ENCODE measurements at places on chromosomes 7 and 10. TPM values are rescaled to one million over a fixed set of nuclear protein-coding genes. Genes with fewer than 3 reads are reported as not detected.
A peak's percentile ranks its signal among the peaks of the same experiment; 100 is the strongest.

DNA sequence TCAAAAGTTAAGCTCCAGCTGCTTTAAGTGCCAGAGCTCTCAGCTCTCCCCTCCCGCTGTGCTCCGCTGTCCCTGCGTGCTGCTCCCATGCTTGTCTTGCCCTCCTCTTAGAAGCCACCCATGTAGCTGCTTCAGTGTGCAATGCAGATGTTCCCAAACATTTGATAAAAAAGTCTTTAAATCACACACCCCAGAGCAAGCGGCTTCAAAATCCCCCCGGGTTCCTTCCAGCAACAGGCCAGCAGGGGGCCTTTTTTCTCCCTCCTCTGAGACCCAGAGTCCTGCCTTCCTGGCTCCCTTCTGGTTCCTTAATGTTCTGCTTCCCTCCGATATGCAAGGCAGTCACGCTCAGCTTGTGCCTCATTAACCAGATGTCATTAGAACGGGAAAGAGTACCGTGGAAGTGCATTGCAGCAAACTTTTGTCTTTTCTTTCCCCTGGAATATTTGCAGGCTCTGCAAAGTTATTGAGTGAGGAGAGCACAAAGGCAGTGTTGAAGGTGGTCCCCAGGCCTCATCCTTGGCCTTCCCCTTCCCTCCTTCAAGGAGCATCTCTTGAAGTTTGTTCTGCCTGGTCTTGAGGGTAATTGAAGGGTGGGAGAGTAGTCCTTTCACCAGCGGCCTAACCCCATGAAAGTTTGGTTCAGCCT is 25.5 kb downstream of the LDB3 start:
- DNase-seq, result peak; percentile 65

DNA sequence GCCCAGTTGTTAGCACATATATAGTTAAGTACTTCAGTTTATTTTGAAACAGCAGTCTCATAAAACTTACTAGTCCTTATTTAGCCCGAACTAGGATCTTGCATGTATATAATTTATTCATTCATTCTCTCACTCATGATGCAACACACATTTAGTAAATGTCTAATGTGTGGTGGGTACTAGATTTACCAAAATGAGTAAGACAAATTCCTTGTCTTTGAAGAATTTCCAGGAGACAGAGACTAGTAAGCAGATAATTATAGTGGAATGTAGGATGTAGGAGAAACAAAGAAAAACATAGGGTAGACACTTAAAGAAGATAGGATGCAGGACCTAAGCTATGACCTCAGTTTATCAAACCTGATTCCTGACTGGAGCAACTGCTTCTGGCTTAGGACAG is 120.2 kb upstream of the AMPH start:
- DNase-seq, result no peak

DNA sequence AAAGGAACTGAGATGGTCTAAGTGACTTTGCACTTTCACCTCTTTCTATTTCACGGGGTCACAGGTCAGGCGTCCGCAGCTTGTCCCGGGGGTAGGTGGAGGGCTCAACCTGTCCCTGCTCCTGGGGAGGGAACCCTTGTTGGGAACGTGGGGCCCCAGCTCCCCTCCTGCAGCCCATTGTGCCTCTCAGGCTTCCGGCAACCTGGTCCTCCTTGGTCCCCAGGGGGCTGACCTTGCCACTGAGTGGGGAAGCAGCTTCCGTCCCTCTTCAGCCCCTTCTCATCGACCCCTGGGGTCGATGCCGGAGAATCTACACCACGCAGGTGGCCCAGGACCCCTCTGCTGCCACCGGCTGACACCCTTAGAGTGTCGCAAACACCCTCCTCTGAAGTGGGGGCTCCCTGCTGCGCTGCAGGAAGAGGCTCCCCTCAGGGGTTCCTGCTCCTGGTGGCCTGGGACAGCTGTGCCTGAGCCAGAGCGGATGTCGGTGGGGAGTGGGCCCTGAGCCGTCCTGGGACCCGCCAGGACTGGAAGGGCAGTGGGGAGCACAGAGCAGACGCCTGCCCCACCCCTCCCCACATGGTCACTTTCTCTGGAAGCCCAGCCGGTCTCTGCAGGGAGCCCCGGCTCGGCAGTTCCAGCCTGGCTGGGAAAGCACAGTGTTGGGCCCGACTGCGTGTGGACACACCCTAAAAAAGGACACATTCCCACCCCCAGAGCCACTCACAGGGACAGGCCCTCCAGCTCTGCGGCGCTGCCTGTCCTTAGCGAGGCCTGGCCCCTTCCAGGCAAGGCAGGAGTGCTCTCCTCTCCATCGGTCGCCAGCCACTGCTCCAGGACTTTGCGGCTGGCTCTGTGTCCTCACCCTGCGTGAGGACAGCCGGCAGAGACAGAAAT is 357.5 kb upstream of the SHH start:
- no peak for DNase-seq

DNA sequence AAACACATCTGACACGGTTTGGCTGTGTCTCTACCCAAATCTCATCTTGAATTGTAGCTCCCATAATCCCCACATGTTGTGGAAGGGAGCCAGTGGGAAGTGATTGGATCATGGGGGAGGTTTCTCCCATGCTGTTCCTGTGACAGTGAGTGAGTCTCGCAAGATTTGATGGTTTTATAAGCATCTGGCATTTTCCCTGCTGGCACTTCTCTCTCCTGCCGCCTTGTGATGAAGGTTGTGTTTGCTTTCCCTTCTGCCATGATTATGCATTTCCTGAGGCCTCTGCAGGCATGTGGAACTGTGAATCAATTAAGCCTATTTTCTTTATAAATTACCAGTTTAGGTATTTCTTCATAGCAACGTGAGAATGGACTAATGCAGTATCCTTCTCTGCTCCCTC is 5.9 kb upstream of the HTR5A start:
- DNase-seq, result no peak

DNA sequence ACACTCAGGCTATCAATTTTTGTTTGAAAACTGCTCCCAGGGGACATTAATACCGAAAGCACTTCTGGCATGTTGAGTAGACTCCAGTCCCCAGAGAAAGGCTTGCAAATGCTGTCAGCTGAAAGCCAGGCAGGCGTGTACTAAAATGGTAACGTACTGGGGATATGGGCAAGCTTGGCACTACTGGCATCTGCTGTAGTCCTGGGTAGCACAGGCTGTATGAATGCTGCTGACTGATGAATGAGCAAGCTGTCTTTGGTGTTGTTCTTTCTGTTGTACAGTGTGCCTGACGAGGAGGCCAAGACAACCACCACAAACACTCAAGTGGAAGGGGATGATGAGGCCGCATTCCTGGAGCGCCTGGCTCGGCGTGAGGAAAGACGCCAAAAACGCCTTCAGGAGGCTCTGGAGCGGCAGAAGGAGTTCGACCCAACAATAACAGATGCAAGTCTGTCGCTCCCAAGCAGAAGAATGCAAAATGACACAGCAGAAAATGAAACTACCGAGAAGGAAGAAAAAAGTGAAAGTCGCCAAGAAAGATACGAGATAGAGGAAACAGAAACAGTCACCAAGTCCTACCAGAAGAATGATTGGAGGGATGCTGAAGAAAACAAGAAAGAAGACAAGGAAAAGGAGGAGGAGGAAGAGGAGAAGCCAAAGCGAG is 53.5 kb upstream of the AGBL3 start:
- no peak for DNase-seq

DNA sequence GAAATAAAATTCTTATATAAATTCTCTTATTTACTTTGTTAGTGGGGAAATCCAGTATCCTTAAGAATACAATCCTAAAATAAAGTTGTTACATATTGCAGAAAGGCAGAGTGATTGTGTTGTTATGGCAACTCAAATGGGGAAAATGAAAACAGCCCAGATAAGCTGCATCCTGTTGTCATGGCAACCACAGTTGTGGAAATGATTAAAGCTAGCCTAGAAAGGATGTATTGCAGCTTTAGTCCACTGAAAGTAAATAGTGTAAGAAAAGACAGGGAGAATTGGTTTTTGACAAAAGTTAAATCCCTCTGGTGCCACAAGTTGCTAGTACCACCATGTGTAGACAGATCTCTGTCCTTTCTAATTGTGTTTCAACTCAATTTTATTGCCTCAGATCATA is 43.2 kb downstream of the BTRC start:
- no peak for DNase-seq

CAMK2G gene
- total RNA-seq, result 34.7 TPM

VIM gene
- 340 TPM for total RNA-seq

AKR1D1 gene
- total RNA-seq, result not detected

SFRP4 gene
- not detected for total RNA-seq

TFEC gene
- 23.6 TPM for total RNA-seq
